Kidney (tissue), 22 donors: ENCODE measurements at places on chromosomes 5 and 9. TPM values are rescaled to one million over a fixed set of nuclear protein-coding genes. Genes with fewer than 3 reads are reported as not detected.

SLC23A1 gene
- polyA plus RNA-seq: 31.9 TPM

SIT1 gene
- polyA plus RNA-seq: 0.32 TPM

SLC22A4 gene
- 7.6 TPM for polyA plus RNA-seq

FAM221B gene
- polyA plus RNA-seq: not detected

NME5 gene
- 30.2 TPM for polyA plus RNA-seq
